Activated CD4-positive, alpha-beta T cell treated with anti-CD3 and anti-CD28 coated beads for 4 hours (primary cell): ENCODE measurements at places on chromosomes 13 and 19.
A peak's percentile ranks its signal among the peaks of the same experiment; 100 is the strongest.

- DNase-seq = no peak
Observed at GRCh38 chr13:43154839-43155238, 131.5 kb downstream of the DNAJC15 start.

GRCh38 chr13:50850445-50850844, 7.0 kb upstream of the DLEU7 start:
- DNase-seq = no peak

DNA sequence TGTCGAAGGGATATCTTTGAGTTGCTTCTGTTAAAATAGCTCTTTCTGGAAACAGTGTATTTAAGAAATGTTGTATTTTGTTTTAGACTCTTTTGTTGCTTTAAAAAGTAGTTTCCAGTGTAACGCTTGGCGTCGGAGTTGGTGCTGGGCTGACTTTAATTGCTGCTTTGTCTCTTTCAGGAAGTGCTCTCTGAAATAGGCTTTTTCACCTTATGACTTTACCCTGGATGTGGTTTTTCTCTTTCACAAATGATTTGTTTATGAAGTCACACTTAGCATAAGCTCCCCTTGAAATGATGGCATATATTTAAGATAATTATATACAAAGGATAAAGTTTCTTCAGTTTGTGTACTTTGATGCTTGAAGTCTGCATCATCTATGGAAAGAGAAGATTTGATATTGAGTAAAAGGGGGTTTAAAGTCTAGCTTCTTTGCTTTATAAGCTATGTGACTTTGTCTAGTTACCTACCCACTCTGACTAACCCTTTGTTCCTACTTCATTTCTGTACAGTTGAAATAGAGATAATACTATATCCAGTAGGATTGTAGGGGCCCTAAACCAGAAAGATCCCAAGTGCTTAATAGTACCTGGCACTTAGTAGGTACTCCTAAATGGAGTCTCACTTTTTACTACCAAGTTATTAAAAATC, at the start of gene GPR18:
Gene GPR18, minus strand, starts transcription at position 170 of the 651 bp plus-strand sequence. CDS start 2,507 bp downstream, outside the sequence.
- DNase-seq = no peak

DNA sequence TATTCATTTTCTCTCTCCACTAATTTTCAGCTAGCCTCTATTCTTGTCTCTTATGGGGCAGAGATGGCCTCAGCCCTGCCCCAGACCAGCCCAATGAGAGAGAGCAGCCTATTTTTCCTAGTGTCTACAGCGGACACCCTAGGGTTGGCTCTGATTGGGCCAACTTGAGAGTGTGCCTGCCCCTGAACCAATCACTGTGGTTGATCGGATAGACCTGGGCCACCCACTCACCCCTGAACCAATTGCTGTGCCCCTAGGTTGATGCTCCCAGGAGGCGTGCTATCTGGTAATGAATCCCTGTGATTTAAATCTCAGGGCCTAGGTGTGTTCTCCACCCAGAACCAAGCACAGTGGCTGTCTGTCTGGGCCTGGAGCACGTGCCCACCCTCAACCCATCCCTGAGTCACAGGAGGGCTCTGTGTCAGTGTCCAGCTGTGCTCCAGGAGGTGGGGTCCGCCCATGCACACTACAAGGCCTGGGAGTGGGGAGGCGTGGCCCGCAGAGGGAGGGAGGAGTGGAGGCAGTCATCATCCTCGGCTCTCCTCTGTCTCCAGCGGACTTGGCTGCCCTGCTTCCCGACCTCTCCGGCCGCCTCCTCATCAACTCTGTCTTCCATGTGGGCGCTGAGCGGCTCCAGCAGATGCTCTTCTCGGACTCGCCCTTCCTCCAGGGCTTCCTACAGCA, 14.9 kb upstream of the SCN1B start:
- no peak for DNase-seq

GRCh38 chr13:30870049-30870884, 35.8 kb upstream of the MEDAG start:
- DNase-seq = no peak

DNA sequence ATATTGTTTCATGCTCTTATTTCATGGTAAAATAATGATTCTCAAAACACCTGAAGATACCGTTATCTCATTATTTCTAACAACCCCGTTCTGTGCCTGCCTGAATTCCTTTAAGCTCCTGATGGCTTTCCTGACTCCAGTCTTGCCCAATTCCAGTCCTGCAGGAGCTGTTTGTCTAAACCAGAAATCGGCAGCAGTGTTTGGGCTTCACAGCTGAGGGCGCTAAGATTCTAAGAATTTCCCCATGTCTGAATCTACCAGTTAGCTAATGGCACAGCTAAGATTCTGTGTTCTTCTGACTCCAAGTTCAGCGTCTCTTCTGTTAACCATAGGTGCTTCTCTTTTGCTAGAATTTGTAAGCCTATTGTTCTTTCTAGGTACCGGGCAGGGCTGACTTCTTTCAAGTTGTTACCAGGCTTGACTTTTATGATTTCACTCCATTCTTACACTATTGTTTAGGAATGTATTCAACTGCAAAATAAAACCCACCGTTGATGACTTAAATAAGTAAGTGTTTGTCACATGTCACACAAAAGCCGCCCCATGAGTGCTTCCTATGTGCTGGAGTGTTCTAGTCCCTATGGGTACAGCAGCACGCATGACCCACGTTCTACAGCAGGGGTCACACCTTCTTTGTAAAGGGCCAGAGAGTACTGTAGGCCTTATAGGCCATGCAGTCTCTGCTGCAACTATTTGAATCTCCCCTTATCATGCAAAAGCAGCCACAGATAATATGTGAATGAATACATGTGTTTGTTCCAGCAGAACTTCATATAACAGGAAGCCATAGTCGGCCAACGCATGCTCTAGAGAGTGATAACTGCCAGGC, 168.3 kb upstream of the RNF113B start:
- DNase-seq = no peak

DNA sequence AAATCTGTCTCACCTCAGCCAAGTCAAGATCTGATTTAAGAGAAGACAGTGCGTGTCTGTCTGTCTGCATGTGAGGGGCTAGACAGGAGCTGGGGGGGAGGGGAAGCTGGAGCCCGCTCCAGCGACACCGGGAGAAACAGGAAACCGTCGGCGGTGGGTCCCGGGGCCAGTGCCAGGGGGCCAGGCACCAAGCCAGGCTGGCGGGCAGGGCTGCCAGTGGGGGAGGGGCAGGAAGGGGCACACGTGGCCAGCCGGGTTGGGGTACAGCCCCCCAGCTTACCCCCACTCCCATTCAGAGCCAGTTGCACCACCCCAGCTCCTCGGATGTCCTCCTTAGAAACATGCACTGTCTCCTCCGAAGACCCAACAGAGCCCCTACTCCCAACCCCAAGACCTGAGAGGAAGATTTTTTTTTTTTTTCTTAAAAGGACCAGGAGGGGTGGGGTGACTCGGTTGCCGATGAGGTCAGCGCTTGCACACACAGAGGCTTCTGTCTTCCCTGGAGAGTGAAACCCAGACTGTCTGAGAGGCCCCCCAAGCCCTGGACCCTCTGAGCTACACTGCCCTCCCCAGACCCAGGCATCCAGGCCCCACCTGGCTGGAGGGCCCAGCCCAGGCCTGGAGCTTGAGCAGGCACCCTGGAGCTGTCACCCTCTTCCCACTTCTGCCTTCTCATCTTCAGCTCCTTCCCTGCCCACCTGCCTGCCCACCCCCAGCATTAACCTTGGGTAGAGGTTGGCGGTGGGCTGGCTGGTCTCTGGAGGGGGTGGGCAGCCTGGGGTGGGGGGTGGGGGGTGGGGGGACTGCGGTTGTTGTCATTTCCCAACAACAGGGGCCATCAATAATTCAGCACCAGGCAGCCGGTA, 4.0 kb downstream of the ERF start:
- no peak for DNase-seq

DNA sequence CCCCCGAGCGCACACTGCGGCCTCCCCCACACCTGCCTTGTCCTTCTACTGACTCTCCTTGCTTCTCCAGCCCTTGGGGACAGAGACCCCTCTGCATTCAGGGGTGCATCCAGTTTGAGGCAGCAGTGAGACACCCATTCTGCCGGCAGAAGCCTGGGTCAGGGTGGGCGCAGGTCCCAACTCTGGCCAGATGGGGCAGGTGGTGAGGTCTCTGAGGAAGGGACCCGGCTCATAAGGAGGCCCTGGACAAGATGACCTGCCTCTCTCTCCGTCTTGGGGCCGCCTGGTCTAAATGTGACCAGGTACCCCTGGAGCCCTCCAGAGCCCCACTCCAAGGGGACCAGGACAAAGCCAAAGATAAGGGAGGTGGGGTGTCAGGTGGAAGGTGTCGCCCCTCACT, 6.1 kb downstream of the CHERP start:
- DNase-seq = no peak

DNA sequence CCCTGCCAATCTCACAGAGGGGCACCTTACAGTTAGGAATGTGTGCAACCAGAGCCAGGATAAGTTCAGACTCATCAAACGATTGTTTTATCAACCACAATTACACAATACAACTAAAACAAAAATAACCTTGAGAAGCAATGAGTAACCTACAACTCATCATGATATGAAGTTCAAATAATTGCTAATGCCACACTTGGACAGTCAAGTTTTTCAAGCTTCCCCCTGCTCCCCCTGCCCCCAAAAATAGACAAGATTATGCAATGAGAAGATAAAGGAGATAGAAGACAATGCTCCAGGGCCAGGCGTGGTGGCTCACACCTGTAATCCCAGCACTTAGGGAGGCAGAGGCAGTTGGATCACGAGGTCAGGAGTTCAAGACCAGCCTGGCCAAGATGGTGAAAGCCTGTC, 13.6 kb upstream of the KPNA3 start:
- no peak for DNase-seq

GRCh38 chr19:53873773-53874605, 6.3 kb downstream of the MYADM start:
- DNase-seq = no peak

GRCh38 chr13:75715601-75716523, 79.7 kb downstream of the LMO7 start:
- no peak for DNase-seq

- no peak for DNase-seq
Observed at GRCh38 chr13:23629566-23630272, 59.5 kb downstream of the TNFRSF19 start.

- DNase-seq = no peak
Observed at GRCh38 chr19:37346091-37346490, 24.8 kb upstream of the ZNF527 start.

DNA sequence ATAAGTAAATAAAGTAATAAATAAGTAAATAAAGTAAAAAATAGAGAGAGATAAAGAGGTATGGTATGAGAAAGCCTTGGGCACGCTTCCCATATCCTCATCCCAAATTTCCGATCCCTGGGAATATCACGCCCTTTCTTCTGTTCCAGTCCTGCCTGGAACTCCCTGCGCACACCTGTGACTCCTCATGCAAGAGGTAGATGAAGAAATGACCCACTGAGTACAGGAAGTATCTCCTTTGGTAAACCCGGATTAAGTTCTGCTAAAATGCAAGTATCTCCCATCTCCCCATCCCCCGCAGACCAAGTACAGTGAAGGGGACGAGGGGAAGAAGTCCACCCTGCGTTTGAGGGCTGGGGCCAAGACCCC, 399 bp upstream of the ZNF136 start:
- DNase-seq = no peak

GRCh38 chr13:48414501-48414900, 1.6 kb upstream of the LPAR6 start:
- no peak for DNase-seq

- DNase-seq = no peak
Observed at GRCh38 chr19:40682431-40682964, 8.0 kb downstream of the NUMBL start.

GRCh38 chr19:42191855-42192254, 25.6 kb downstream of the DEDD2 start:
- DNase-seq = peak; percentile 27
